HAP-1 (cell line): ENCODE measurements at places on chromosomes 2 and 18.

GRCh38 chr2:66563473-66563872, 128.5 kb downstream of the MEIS1 start:
- no peak for DNase-seq

- DNase-seq = no peak
Measured at GRCh38 chr2:106827158-106827557, 58.8 kb downstream of the ST6GAL2 start.

DNA sequence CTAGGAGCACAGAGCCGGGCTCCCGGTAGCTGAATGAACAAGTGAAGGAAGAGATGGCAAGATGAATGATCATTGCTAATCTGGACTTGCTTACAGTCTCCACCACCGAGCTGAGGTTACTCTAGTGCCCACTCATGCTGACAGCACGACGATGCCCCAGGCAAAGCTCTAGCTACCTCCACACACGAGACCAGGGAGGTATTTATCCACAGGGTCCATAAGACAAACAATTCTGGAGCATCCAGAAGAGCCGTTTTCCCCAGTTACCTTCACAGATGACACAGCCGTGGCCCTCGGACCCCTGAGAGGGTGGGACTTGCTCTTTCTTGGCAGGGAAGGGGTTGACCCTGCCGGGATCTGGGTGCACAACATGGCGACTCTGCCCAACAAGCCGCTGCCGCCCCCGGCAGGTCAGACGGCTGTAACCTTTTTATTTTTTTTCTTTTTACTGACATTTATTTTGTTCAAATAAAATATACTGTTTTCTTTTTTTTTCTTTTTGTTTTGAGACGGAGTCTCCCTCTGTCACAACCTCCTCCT, 120.3 kb downstream of the PXDN start:
- no peak for DNase-seq

- no peak for DNase-seq
Measured at GRCh38 chr2:72923833-72924352, 6.6 kb downstream of the EMX1 start.

GRCh38 chr2:86280191-86280667, 57.2 kb downstream of the REEP1 start:
- DNase-seq = no peak

DNA sequence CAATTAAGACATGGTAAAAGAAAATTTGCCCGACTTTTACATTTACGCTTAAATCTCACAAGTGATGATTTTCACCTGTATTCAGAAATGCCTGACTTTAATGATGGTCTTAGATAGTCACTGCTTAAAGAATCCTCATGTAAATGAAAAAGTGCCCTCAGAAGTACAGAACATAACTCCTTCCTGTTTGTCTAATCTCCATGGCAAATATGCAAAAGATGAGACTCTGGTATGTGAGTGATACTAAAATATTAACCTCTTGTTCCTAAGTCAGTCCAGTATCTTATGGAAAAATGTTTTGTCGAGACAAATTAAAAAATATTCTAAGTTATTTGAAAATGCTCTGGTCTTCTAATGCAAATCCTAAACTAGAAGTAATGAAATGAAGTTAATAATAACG, 29.2 kb downstream of the KCTD1 start:
- DNase-seq = no peak

DNA sequence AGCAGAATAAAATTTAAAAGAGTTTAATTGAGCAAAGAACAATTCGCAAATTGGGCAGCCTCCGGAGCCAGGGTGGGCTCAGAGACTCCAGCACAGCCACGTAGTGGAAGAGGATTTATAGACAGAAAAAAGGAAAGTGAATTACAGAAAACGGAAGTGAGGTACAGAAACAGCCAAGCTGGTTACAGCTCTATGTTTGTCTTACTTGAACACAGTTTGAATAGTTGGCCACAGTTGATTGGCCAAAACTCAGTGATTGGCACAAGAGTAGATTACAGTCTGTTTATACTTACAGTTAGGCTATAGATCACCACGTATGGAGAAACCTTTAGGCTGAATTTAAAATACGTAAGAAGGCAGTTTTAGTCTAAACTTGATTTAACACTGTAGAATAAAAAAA, 78.8 kb upstream of the NEDD4L start:
- no peak for DNase-seq

GRCh38 chr2:152335726-152336118, 748 bp downstream of the FMNL2 start:
- peak; percentile 60 for DNase-seq

DNA sequence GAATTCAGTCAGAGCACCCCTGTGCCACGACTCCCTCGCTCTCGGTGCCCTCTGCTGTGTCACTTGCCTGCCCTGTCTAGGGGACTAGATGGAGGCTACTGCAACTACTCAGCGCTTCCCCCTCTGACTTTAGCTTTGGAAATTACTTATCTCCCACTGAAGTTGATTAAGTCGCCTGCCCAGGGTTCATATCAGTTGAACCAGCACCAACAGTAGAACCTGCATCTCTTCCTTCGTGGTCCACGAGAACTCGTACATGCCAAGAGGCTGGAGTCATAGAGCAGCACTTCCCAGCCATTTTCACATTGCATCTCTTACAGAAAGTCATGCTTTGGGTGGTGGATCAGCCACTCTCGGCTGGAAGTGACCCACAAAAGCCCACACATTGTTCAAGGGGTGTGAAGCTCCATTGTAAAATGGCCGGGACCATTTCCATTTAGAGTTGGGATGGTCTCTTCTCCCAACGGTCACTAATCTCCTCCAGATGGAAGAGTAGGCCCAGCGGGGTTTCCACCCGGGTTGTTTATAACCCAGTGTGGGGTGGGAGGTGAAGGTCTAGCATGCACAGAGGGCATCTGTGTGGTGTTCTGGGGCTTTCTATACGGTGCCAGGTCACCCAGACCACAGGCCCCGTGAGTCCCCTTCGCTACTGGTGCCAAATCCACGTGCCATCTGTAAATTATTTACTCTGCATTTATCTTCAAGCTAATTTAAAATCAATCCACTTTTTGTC, 38.0 kb downstream of the STEAP3 start:
- DNase-seq = no peak

GRCh38 chr2:232659359-232659758, 26.0 kb downstream of the EFHD1 start:
- no peak for DNase-seq

DNA sequence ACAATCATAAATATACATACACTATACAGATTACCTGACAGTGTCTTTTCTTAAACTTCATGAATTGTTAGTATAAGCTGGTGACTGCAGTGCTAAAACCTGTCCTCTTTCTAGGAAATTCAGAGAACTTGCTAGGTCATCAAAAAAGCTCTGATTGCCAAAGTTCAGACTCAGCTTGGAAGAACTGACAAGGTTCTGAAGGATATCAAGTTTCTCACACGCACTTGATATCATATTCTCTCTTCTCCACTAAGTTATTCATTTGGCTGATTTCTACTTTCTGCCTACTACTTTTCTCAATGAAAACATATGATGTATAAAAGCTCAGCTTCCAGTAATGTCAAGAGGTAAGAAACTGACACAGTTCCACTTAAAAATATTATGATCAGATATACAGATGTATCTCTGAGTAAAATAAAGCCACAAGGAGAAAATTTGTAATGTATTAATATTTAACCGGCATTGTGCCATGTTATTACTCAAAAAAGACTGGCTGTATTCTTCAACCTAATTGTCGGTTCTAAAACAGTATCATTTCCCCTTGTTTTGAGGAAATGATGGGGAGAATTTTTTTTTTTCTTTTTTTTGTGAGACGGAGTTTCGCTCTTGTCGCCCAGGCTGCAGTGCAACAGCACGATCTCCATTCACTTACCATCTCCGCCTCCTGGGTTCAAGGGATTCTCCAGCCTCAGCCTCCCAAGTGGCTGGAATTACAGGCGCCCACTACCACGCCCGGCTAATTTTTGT, 2.4 kb downstream of the OSBPL1A start:
- peak; percentile 1 for DNase-seq

- no peak for DNase-seq
Measured at GRCh38 chr18:73124175-73124574, 256.4 kb upstream of the NETO1 start.

DNA sequence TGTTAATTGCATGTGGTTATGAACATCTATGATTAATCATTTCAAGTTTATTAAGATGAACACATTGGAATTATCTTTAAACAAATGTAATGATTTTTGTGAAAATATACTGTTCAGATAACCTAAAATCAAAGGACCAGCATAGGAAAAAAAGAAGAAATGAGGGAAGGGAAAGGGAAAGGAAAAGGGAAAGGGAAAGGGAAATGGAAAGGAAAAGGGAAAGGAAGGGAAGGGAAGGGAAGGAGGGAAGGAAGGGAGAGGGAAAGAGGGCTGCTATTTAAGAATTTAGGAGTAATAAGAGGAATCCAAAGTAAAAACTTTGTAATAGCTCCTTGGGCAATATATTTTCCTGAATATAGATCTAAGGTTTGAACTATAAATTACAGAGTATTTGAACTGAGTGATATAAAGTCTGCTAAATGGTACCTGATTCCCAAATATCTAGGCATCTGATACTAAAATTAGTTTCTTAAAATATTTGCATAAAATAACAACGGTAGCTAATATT, 726.3 kb downstream of the EPHA4 start:
- DNase-seq = no peak

GRCh38 chr2:98507891-98508708, 63.4 kb downstream of the INPP4A start:
- DNase-seq = no peak

- no peak for DNase-seq
Measured at GRCh38 chr2:172513935-172514586, 41.8 kb upstream of the PDK1 start.

- no peak for DNase-seq
Measured at GRCh38 chr2:105865222-105865913, 120.7 kb downstream of the NCK2 start.

DNA sequence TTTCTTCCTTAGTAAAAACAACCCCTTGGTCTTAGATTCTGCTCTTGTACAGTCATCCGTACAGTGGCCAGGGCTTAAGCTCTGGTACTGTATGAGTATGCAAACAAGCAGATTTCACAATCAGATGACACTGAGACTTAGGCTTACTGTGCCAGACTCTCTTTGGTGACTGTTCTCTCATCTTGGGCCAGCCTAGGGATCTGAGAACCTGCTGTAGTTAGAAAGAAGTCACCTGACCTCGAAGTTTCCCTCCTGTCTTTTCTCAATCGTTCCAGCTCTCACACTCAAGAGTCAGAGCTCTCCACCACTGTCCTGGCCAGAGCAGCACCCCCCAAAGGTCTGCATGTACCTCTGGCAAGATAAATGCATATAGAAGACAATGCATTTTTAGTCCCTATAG, 63.2 kb downstream of the ZEB2 start:
- no peak for DNase-seq

DNA sequence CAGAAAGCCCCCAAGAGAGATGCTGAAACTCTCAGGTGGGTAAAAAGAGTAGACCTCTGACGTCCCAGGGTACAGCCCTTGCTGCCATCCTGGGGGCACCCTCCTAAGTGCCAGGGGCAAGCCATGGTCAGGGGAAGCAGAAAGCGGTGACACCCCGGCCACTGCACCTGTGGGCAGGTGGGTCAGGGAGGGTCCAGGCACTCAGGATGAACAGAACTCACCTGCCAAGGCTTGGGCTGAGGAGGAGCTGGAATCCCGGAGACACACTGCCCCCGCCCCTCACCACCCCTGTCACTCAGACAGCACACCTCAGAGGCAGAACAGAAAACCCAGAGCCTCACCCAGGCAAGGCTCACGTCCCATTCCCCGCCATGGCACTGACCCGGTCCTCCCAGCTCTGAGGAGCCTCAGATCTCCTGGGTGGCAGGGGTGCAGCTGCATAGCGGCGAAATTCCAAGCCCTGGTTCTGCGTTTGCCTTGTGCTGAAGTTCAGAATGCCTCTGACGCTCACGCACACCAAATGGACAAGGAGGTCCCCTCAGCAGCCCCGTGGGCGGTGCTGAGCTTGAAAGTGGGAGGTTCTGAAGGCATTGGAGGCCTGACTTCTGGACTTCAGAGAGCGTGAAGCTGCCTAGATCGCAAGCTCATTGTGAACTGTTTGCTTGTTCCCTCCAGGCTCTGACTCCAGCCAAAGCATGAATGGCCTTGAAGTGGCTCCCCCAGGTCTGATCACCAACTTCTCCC, 4.3 kb downstream of the GPR17 start:
- DNase-seq = no peak

- no peak for DNase-seq
Measured at GRCh38 chr2:1687254-1687653, 57.1 kb downstream of the PXDN start.

- no peak for DNase-seq
Measured at GRCh38 chr2:219901155-219901554, 273.7 kb downstream of the SLC4A3 start.

DNA sequence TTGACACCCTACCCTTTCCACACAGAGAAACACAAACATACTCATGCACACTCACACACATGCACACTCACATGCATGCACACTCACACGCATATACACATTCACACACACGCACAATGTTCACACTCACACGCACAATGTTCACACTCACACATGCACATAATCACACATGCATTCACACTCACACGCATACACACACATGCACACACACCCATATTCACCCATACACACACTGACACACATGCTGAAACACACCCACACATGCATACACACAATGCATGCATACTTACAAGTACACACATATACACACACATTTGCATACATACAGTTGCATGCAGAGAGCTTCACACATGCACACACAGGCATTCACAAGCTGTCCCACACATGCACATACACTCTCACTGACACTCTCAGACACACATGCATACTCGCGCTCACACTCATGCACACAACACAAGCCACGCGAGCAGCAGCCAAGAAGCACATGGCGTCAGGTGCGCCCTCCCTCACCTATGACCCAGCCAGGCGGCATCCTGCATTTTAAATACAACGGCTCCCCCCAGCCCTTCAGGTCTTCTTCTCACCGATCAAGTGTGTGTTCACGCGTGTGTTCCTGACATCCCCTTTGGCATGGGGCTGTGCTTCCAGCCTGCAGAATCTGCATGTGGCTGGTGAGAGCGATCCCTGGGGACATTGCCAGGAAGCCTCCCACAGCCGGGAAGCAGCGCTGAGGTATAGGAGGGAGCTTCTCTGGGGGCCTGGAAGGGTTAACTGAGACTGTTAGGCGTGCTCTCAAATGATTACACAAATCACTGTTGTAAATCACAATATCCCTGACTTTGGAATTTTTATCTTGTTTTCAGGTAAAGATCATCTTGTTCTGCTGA, 195.1 kb downstream of the RTP5 start:
- peak; percentile 51 for DNase-seq

DNA sequence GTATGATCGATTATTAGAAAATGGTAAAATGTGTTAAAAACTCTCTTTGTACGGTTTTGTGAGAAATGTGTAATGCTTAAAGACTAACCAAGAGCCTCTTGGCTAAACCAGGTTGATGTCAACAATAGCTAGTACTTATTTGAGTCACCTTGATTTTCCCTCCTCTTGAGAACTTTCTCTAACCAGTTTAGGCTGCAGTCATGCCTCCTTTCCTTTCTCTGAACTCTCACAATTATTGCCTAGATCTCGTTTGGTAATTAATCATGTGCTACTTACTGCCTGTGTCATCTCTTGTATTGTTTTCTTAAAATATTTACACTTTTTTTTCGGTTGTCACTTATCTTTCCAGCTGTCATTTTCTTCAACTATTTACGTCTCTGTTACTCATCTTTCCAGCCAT, 1.1 kb upstream of the EPC2 start:
- no peak for DNase-seq

- no peak for DNase-seq
Measured at GRCh38 chr2:8679567-8679826, 2.4 kb upstream of the ID2 start.
